Frontal cortex (tissue), 4 donors: ENCODE measurements at places on chromosomes 3 and 15.

DNA sequence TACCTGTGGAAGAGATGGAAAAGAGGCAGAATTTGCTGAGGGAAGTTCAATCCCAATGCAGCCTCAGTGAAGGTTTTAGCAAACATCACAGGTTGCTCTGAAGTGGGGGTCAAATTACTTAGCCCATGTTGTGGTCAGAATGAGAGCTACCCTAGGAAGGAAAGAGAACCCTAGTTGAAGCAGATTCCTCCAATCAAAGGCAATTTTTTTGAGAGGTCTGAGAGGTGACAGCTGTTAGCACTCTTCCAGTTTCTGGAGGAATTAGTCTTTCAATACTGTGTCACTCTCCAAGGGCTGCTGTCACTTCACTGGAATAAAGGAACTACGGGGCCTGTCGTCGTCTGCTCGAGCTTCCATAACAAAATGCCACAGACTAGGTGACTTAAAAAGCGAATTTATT is 584.2 kb upstream of the DPPA4 start:
- DNase-seq, result no peak

DNA sequence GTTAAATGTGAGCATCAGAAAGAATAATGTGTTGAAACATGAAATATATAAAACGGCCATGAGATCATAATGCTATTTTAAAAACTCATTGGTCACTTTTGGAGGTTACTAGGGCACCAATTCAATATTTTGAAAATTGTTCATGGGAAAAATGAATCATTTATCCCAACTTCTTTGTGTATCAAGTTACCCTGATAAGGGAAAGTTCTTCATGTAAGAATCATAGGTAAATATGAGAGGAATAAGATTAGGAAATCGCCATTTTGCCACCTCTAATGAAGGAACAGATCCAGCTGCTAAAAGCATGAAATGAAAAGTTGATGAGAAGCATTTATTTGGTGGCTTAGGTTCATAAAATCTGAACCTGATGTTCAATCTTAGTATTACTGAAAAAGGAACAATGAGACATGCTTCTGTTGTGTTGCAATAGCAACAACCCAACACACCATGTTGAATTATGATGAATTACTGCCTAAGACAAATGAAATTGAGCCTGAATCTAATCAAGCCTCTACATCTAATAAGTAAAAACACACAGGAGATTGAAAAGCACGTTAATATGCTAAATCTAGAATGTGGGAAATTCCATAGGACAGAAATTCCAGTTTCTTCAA is 32.5 kb downstream of the ABHD5 start:
- no peak for DNase-seq

GRCh38 chr15:68706931-68707330 is 113.8 kb downstream of the ANP32A start:
- DNase-seq, result no peak

DNA sequence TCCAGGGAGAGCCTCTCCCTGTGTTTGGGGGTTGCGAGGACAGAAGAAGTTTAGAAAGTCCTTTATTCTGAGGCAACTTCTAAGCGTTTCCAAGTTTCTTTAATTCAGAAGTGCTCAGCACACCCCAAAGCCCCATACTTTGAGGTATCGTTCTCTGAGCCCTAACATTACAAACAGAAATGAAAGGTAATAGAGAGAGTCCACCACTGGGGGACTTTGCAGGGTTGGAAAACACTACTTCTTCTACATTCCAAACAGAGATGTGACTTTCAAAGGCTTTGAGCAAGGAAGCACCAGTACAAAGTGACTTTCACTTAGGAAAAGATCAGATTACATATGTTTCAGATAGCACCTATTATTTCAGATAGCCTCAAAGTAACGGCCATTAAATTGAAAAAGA is 6.2 kb upstream of the ZNF280D start:
- no peak for DNase-seq

GRCh38 chr3:170638988-170639387 is 53.1 kb upstream of the SLC7A14 start:
- DNase-seq, result no peak

DNA sequence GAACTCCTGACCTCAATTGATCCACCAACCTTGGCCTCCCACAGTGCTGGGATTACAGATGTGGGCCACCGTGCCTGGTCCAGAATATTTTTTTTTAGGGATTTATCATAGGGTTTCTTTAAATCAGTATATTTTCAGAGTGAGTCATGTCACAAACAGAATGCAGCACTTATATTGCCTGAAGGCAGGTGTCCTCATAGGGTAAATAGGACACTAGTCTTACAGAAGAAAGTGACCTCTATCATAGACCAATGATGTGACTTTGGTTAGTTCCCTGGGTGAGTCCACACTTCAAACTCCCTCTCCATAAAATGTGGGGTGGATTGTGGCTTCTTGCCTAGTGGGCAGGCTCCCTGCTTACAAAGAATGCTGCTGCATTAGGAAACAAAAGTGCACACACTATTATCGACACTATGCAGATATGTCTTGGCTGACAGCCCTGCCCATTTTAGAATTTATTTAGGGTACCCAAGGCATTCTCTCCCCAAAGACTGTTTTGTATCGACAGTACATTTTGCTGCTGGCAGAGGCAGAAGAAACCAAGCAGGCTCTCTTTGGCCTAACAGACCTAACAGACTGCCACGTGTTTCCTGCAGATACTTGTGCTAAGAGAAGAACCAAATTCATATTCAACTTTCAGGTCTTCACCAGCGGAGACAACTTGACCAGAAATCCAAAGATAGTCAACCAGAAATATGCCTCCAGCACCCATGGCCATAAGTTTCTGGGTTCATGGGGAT is 125.0 kb downstream of the MOBP start:
- DNase-seq, result no peak

GRCh38 chr3:133896002-133896761 is 500 bp upstream of the RAB6B start:
- peak; percentile 33 for DNase-seq

- DNase-seq, result no peak
Measured at GRCh38 chr3:117486719-117487716, 777.4 kb downstream of the TUSC7 start.

DNA sequence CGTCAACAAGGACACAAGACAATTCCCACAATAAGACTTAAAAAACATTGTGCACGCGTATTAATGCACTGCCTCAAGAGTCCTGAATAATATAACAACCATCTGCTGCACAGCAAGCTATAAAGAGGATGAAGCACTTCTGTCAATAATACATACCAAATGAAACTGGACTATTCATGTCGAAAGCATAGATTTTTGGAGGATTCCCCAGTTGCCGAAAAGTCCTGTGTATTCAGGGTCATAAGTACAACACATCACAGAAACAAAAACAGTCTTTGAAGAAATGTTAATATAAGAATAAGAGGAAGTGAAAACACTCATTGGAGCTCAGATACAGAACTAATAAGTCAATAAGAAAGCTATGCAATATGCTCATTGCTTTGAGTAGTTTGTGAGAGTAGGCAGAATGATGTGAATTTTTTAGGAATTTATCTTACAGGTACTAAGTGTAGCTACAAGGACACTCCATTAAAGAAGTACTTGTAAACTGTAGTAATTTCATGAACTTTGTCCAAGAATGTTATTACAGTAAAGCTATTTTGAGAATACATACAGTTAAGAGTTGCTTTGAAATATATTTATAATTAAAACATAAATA is 31.6 kb downstream of the CBLB start:
- DNase-seq, result no peak

- DNase-seq, result no peak
Measured at GRCh38 chr3:102006812-102007485, 157.6 kb downstream of the NFKBIZ start.

- no peak for DNase-seq
Measured at GRCh38 chr3:164470471-164470870, 607.8 kb downstream of the SI start.

DNA sequence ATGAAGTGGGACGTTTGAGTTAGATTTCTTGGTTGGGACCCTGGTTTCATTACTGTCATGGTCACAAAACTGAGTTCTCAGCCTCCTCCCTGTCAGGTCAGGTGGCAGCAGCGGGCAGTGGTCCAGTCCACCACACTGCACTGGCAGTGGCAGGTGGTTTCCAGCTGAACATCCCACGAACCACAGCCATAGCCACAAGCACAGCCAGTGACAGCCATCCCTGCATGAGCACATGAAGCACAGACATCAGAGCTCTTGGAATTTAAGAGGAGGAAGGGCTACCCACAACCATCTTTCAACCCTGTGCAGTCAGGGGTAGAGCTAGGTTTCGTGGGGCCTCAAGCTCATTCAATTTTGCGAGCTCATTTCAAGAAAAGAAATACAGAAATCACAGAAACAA is 1.5 kb downstream of the RETNLB start:
- no peak for DNase-seq

- no peak for DNase-seq
Measured at GRCh38 chr15:25178835-25179672, 224.3 kb downstream of the SNRPN start.

GRCh38 chr3:45868213-45868612 is 18.1 kb upstream of the CCR9 start:
- no peak for DNase-seq

DNA sequence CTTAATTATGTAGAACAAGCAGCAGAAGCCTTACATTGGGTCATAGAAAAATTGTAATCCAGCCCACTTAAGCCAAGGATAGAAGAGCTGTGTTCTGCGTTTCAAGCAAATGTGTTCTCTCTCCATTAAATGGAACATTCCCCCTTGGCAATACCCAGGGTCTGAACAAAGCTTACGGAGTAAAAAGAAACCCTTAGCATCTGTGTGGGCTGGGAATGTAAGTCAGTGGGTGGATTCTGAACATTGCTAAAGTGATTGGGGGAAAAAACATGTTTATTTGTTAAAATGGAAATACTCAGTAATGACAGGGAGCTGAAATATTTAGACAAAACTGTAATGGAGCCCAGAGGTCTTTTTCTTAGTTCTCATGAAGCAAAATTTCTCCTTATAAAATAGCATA is 147.4 kb downstream of the DUT start:
- DNase-seq, result no peak

DNA sequence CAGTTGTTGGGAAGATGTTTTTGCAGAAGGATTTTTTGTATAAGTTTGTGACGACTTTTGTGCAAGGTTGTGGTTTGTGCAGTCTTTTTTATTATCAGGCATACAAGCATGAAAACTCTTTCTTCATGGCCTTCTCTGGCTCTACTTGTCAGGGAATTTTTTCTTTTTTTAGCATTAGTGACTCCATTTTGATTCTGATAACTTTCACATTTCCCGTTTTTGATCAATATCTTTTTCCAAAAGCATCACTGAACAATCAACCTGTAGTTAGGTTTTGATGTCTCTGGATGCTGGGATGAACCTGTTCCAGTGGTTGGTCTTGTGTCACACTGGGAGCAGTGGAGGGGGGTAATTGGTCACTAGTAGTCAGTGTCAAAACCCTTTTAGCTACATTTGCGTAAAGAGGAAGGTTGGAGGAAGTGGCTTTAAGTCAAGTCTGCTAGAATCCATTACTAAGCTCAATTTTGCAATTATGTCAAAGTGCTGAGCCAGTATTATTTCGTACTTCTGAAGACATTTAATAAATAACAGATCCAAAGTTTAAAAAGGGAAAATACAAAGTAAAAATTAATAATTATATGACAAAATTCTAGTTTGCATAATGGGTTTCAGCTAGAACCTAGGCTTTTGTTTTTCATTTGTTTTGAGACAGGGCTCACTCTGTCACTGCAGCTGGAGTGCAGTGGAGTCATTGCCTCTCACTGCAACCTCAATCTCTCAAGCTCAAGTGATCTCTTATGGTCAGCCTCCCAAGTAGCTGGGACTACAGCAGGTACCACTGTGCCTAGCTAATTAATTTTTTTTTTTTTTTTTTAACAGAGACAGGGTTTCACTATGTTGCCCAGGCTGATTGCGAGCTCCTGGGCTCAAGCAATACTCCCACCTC is 18.8 kb upstream of the CFAP161 start:
- no peak for DNase-seq

DNA sequence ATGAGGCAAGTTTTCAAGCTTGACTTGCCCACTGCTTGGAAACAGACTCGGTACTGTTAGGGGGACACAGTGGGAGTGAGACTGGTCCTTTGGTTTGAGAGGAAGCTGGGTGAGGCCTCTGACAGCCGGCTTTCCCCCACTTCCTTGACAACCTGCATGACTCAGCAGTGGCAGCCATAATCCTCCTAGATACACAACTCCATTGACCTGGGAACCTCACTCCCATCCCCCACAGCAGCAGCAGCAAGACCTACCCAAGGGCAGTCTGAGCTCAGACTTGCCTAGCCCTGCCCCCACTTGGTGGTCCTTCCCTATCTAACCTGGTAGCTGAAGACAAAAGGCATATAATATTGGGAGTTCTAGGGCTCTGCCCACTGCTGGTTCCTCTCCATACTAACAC is 1043.5 kb upstream of the ALCAM start:
- DNase-seq, result no peak

DNA sequence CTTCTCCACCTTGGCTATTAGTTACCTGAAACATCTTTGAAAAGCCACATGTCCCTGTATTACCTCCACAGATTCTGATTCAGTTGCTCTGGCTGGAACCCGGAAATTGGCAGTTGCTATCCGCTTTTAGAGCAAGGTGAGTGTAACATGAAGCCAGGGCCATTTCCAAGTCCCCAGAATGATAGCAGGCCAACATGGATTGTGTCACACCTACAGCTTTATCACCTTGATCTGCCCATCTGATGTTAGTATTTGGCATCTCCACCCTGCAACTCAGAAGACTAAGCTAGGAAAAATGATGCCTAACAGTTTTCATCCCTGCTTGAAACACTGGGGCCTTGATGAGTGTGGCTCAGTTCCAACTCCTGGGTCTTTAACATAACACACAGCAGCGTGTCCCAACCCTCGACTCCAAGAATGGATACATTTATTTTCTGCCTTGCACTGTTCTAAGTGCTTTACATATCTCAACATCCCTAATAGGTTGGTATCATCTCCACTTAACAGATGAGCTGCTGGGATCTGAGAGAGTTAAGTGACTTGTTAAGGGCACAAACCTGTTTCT is 21.3 kb upstream of the NUDT16 start:
- DNase-seq, result no peak

DNA sequence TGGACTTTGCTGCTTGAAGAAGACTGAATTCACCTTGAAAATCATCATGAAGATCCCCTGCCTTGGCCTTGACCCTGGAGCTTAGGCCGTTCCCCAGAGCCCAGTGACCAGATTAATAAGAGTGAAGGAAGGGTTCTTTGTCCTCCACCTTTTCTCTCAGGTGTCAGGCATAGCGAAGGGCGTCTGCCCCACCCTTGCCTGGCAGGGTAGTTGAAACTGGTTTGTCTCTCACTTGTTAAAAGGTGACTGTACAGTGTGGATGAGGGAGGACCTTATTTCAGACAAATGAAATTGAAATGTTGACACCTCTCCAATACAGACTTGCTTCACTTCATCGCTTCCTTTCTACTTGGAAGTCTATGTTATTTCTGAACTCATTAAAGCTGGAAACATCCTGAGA is 223.7 kb upstream of the BHLHE40 start:
- DNase-seq, result no peak

DNA sequence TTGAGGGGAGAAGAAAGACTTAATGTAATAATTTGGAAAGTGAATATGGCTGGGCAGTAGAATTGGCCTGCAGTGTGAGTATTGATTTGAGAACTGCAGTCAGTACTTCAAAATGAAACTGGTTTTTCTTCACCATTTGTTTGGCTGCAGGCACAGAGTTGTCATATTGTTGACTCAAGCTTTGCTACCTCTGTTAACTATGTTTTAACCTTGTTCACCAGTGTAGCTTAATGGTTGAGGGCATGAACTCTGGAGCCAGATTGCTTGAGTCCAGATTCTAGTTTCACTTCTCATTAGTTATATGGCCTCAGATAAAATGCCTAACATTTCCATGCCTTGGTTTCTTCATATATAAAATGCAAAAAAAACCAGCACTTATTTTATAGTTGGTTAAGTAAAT is 64.1 kb downstream of the CFAP44 start:
- no peak for DNase-seq
